Suprapubic skin (tissue), 4 donors: ENCODE measurements at places on chromosomes 16 and 17.

- peak; percentile 83 for DNase-seq
These were observed 526 bp downstream of the CBFB start for GRCh38 chr16:67029254-67030096.

GRCh38 chr17:74545843-74546230 lies at the start of gene CD300C:
Gene CD300C (minus strand): TSS chr17:74546115. CDS start chr17:74545782, 333 bp downstream.
- DNase-seq, result no peak

DNA sequence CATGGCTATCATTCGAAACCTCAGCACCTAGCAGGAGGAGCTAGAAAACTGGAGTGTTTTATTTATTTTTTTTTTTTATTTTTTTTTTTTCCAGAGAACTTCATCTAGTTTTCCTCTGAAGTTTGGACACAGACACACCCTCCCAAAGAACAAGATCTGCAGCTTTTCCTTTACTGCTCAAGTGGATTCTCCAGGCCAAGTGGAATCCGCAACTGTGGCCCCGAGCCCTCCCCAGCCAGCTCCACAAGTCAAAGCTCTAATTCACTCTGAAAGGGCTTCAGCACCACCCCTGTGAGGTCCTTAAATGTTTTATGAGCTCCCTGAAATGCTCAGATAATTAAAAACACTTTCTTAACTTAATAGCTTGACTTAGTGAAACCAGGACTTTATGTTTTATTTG lies 332.1 kb upstream of the DYNLRB2 start:
- DNase-seq, result no peak

GRCh38 chr17:77654850-77655249 lies 303.7 kb upstream of the TNRC6C start:
- no peak for DNase-seq

DNA sequence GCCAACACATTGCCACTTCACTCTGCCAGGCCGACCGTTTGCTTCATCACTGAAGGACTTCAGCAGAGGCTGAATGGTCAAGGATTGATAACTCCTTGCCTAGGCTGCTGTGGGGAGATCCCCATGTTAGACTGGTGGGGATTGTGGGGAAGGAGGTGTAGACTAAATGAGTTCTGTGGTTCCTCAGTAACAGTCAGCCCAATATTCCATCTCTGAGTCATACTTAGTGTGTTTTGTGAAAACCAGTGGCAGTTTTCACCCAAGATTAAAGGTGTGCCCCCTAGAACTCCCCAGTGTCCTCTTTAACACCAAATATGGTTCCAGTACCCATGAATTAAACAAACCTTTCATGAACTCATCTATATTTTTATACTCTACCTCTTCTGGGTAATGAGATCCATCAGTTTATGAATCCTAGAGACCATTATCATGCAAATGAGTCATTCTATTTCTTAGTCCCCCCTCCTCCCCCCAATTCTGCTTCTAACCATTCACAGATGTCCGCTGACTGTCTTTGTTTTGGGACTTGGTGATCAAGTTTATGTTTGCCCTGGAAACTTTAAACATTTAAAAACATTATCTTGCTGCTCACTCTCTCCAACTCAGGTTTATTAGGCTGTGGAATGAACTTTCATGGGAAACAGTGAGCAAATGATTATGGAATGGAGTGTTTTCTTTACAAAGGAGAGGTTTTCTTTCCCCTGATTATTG lies 66.8 kb upstream of the GAS7 start:
- DNase-seq, result no peak

GRCh38 chr16:48385253-48386150 lies at the start of gene SIAH1:
Gene SIAH1 (minus strand): TSS chr16:48385413. CDS start chr16:48362428, 22,985 bp downstream.
- peak; percentile 86 for DNase-seq
